ENCODE measurements at places on chromosomes 3 and 15.

- no peak for DNase-seq
These were observed 69.0 kb downstream of the CHD2 start for GRCh38 chr15:92968926-92969651.

DNA sequence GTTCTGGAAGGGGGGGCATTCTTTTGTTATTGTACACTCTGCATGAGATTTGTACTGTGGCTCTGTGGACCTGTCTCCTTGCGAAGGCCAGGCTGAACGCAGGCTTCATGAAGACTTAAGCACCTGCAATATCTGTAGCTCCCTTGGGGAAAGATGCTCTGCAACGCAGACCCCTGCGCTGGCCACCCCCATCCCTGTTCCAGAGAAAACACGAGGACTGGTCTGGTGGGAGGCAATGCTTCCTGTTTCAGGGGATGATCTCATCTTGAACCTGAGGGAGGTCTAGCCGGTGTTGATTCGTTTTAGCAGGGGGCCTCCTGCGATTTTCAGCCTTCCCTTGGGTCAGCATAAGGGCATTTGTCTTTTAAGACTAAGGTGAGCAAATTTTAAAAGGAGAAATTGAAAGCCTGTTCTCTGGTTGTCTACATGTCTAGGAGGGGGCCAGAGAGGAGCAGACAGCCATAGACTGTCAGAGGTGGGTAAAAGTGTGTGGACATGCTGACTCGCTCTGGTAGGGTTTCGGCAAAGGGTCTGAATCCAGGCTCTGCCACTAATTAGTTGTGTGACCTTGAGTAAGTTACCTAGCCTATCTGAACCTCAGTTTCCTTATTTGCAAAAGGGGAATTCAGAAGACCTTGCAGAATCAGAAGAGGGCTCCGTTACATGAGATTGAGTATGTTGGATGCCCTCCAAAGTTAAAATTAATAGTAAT is 80.9 kb upstream of the RASGRF1 start:
- no peak for DNase-seq

GRCh38 chr3:69420781-69421520 is 35.1 kb upstream of the FRMD4B start:
- no peak for DNase-seq

DNA sequence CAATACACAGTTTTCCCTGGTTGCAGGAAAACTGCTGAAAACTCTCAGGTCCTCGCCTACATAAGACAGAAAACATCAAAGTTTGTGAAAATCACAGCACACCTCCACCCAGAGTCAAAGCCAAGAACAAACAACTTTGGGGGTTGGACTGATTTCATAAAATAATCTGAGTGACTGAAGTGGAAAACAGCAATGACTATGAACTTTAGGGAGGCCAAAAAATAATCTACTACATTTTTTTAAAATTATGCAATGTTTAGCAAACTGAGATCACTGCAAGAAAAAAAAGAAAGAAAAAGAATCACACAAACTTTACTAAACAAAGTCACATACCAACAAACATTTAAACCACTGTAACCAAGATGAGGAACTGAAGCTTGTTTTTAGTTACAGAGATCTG is 15.9 kb upstream of the FOXP1 start:
- DNase-seq = no peak

DNA sequence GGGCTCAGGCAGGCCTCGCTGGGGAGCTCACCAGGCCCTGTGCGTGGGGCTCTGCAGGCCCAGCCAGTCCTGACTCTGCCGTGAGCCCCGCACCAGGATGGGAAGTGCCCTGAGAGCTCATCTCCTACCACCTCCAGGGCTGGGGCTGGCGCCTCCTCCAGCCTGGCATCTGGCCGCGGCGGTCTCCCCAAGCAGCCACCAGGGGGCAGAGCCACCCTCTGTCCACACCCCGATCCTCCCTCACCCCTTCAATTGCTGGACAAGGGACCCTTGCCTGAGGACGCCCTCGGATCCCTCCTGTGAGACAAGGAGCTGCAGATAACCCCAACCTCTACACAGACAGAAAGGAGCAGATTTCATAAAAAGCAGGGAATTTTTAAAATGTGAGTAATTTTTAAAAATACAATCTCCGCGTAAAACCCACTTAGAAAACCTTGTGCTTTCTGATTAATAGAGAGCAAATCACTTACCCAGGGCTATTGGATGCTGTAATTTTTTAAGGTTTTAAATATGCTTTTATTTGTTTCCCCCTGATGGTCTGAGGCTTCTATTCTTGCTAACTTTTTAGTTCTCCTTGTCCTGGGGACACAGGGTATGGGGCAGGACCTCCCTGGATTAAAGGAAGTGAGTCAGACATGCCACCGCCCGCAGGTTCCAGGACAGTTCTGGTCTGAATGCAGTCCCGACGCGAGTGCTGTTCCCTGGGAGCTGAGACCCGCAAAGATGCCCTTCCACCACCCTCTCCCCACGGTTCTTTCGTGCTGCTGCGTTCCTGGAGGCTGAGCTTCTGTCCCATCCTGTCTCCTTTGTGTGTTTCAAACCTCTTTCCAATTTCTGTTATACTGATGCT is 52.3 kb upstream of the CHRNA7 start:
- peak; percentile 31 for DNase-seq

GRCh38 chr3:114566767-114567166 is 272.9 kb downstream of the TIGIT start:
- DNase-seq = no peak

- DNase-seq = no peak
These were observed 1.7 kb downstream of the SLCO3A1 start for GRCh38 chr15:91855241-91855640.

DNA sequence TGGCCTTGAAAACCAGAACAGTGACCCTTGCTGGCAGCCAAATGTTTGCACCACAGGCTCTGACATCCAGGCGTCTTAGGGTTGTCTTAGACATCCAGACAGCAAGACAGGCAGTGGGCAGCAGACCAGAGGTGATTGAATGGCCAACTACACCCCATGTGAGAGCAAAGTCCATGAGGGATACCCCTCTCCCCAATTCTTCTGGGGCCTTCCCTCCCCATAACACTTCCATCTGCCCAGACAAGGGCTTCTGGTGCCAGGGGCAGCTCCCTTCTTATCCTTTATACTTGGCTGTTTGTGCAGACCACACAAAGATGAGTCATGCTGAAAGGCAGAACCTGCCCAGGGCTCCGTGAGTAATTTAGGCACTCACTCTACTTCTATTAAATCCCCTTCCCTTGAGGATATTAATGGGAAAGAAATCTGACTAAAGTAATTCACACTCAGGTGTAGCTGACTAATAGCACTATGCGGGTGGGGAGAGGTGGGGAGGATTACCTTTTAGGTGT is 257.9 kb downstream of the UACA start:
- DNase-seq = no peak

GRCh38 chr3:138761002-138761401 is 73.7 kb downstream of the PIK3CB start:
- DNase-seq = no peak

GRCh38 chr15:97688177-97688576 is 272.3 kb upstream of the ARRDC4 start:
- DNase-seq = no peak

GRCh38 chr3:190847436-190847835 is 15.1 kb downstream of the GMNC start:
- no peak for DNase-seq

- no peak for DNase-seq
These were observed 76.3 kb downstream of the MYLK start for GRCh38 chr3:123807820-123808219.

DNA sequence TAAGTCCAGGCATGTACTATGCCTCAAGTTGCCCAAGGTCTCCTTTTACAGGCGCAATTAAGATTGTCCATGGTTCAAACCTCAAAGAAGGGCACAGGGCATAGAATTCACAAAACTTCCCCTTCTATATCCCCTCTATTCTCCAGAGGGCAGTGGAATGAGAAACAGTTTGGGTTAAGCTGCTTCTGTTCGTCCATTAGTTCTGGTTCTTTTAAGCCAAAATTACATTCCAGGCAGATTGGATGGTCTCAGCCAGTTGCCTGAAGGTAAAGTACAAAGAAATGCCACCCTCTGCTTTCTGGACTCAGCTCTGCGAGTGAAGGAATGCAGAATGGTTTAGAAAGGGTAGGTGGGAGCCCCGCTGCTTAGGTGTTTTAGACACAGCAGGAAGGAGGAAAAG is 200.7 kb downstream of the GREM1 start:
- no peak for DNase-seq

DNA sequence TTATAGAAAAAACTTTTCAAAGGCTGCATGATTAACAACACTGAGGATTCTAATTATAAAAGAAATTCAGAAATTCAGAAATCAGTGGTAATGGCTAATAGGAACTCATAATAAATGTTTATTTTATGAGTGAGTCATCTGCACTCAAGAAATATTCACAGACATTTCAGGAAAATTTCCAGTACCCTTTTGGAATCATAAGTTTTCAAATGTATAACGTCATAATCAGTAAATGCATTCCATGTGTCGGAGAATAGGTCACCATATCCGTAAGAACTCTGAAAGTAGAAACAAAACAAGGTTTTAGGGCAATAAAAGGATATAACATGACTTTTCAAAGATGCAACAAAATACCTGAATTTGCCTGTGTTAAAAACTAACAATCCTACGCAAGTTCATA is 24.7 kb downstream of the EOGT start:
- DNase-seq = no peak

- DNase-seq = no peak
These were observed 80.3 kb downstream of the ADAMTS7 start for GRCh38 chr15:78730955-78731354.

DNA sequence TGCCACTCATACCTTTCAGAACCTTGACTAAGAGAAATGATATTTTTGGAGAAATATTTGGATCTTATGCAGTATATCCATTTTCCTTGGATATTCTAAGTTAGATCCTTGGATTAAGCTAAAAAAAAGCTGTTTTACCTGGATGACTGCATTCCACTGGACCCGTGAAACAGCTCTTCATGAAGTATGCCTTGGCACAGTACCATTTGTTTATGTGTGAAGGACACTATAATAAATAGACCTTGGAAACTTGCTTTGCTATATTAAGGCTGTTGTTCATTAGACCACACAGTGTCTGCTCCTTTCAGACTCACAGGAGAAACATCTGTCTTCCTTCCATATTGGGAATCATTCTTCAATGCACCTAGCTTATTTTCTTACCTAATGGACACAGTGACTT is 651.0 kb upstream of the TGFBR2 start:
- DNase-seq = no peak

DNA sequence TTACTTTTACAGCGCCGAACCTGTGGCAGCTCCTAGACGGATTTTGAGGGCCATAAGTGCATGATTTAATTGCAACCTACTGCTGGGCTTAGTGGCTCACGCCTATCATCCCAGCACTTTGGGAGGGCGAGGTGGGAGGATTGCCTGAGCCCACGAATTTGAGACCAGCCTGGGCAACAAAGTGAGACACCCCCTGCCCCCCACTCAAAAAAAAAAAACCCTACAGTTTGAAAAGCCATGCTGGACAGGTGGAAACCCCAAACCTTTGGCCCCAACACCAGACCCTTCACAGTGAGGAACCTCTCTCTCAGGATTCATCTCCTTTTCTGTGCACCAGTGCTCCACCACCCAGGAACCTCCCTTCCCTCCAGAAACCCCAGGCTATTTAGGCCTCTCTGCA is 1.1 kb upstream of the CDC25A start:
- DNase-seq = no peak
